ENCODE measurements at places on chromosomes 7 and 10. TPM values are rescaled to one million over a fixed set of nuclear protein-coding genes. Genes with fewer than 3 reads are reported as not detected.

The SORCS1 gene
- total RNA-seq, result 0.56 TPM

The ZNF727 gene
- total RNA-seq, result not detected

The MMRN2 gene
- total RNA-seq, result 563 TPM

The GARS1 gene
- total RNA-seq, result 91.3 TPM

The PRKG1 gene
- total RNA-seq, result 10.7 TPM

The UFSP1 gene
- 2.4 TPM for total RNA-seq

The AUTS2 gene
- 103 TPM for total RNA-seq

The CPXM2 gene
- total RNA-seq, result 0.33 TPM

The PSD gene
- total RNA-seq, result 0.31 TPM

The CYP3A4 gene
- total RNA-seq, result not detected

The BUB3 gene
- 107 TPM for total RNA-seq

The PRTFDC1 gene
- 17.5 TPM for total RNA-seq

The SAP25 gene
- 2.6 TPM for total RNA-seq

The CFAP46 gene
- 0.95 TPM for total RNA-seq

The PLCE1 gene
- 0.49 TPM for total RNA-seq

The JAKMIP3 gene
- total RNA-seq, result 0.05 TPM

The AGMO gene
- not detected for total RNA-seq

The LBX1 gene
- not detected for total RNA-seq

The ADCY1 gene
- total RNA-seq, result 50.7 TPM

The TAS2R4 gene
- 1.1 TPM for total RNA-seq

The VWA2 gene
- 2.4 TPM for total RNA-seq

The EXOC4 gene
- 94.0 TPM for total RNA-seq

The CLCN1 gene
- not detected for total RNA-seq

The GNAT3 gene
- total RNA-seq, result not detected

The SEPTIN7 gene
- total RNA-seq, result 361 TPM

The MMD2 gene
- total RNA-seq, result not detected

The CACNB2 gene
- total RNA-seq, result 1.5 TPM

The PDE1C gene
- 2.9 TPM for total RNA-seq

All from endothelial cell (in vitro differentiated cells).